HFFc6 (cell line): ENCODE measurements at places on chromosomes 11 and 22. TPM values are rescaled to one million over a fixed set of nuclear protein-coding genes. Genes with fewer than 3 reads are reported as not detected.

The APOL5 gene
- total RNA-seq: not detected in 3 replicates

The CCT8L2 gene
- not detected in 3 replicates for total RNA-seq

The APOL4 gene
- total RNA-seq: not detected in 3 replicates

The WDR74 gene
- total RNA-seq: 36.9 and 41.2 TPM in 2 replicates

The SLC22A9 gene
- total RNA-seq: not detected in 2 replicates

The ROBO3 gene
- 2.3 to 3.4 TPM (median 3.3 TPM) in 3 replicates for total RNA-seq

The PHETA2 gene
- total RNA-seq: 7.5 to 12.8 TPM (median 10.5 TPM) in 3 replicates

The KCNK4 gene
- total RNA-seq: not detected in 3 replicates

The FGF3 gene
- total RNA-seq: not detected in 3 replicates

The TTLL1 gene
- total RNA-seq: 5.7 to 8.0 TPM (median 7.5 TPM) in 3 replicates

The OR4A16 gene
- total RNA-seq: not detected in 3 replicates

DNA sequence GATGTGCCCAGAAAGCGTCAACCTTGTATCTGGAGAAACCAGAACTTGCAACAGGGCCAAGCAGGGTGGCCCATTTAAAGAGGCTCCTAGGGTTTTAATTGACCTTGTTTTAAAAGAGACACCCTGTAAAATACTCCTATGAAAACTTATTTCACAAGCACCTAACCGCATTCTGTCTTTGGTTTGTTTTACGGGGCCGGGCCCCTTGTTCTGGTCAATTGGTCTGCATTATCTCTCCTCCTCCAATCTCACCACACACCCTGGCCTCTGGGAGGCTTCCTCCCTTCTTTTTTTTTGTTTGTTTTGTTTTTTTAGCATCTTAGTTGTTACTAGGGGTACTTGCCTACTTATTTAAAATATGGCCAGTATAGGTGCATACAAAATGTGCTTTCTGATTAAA is 4.7 kb downstream of the EHF start:
- peaks cover 6% of the 10 kb centered on the region for H3K27me3 ChIP-seq
- no peak overlapping the region for H3K4me3 ChIP-seq
- no peak for DNase-seq
- H3K27ac ChIP-seq: no peak overlapping the region

DNA sequence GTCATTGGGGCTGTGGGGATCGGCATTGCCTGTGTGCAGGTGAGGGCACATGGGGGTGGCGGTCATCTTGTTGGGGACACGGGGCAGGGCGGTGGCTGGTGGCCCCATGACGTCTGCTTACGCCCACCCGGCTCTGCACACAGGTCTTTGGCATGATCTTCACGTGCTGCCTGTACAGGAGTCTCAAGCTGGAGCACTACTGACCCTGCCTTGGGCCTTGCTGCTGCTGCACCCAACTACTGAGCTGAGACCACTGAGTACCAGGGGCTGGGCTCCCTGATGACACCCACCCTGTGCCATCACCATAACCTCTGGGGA is 4.4 kb downstream of the POLR2L start:
- no peak for DNase-seq
- peak overlapping the region; percentile 61; the same call in 1 of the 2 replicates for H3K27ac ChIP-seq
- peaks cover 29% of the 10 kb centered on the region for H3K36me3 ChIP-seq
- H3K27me3 ChIP-seq: peaks cover 48% of the 10 kb centered on the region
- H3K4me1 ChIP-seq: peaks cover 44% of the 10 kb centered on the region
- 0 out of 2 replicates have a peak overlapping the region, but pooled peaks have one; percentile 17 for H3K4me3 ChIP-seq

- DNase-seq: peak; percentile 31
- peak overlapping the region; percentile 55; the same call in 1 of the 2 replicates for H3K27ac ChIP-seq
- peak overlapping the region; percentile 91 for H3K4me3 ChIP-seq
- no peaks in the 10 kb centered on the region for H3K36me3 ChIP-seq
- peaks cover 13% of the 10 kb centered on the region for H3K4me1 ChIP-seq
These were observed 41.8 kb downstream of the TST start for GRCh38 chr22:36977401-36977861.

DNA sequence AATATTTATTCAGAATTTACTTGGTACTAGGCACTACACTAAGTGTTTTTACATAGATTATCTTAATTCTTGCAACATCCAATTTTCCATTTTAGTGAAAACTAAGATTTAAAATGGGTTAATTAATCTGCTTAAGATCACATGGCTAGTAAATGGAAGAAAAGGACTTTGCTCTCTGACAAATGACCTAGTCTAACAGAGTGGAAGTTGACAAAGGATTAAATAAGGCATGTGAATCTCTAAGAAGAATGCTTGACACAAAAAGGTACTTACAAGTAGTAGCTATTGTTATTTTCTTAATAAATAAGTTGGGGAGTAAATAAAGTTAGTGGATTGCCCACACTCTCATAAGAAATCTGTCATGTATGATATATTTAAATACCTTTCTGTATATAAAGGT is 584.8 kb downstream of the DLG2 start:
- H3K4me1 ChIP-seq: no peaks in the 10 kb centered on the region; the same call in 1 of the 2 replicates
- no peak for DNase-seq
- H3K27me3 ChIP-seq: no peaks in the 10 kb centered on the region
- no peak overlapping the region for H3K27ac ChIP-seq

GRCh38 chr11:62012451-62012831 is 45.0 kb upstream of the FTH1 start:
- no peaks in the 10 kb centered on the region; the same call in 1 of the 2 replicates for H3K27me3 ChIP-seq
- DNase-seq: peak; percentile 70
- peaks cover 25% of the 10 kb centered on the region for H3K4me1 ChIP-seq
- H3K36me3 ChIP-seq: no peaks in the 10 kb centered on the region
- H3K4me3 ChIP-seq: no peak overlapping the region; the same call in 1 of the 2 replicates

GRCh38 chr11:120023120-120023519 is 114.8 kb downstream of the TRIM29 start:
- peaks cover 22% of the 10 kb centered on the region for H3K27me3 ChIP-seq
- no peak overlapping the region for H3K4me3 ChIP-seq
- no peak overlapping the region for H3K27ac ChIP-seq
- no peaks in the 10 kb centered on the region for H3K36me3 ChIP-seq

- H3K36me3 ChIP-seq: no peaks in the 10 kb centered on the region
- peaks cover 24% of the 10 kb centered on the region for H3K27me3 ChIP-seq
- peaks cover 9% of the 10 kb centered on the region; the same call in 1 of the 2 replicates for H3K4me1 ChIP-seq
- H3K27ac ChIP-seq: no peak overlapping the region
These were observed 85.4 kb downstream of the ADAMTS15 start for GRCh38 chr11:130533871-130534270.

GRCh38 chr11:25597696-25598095 is 734.2 kb upstream of the ANO3 start:
- H3K4me1 ChIP-seq: no peaks in the 10 kb centered on the region
- H3K4me3 ChIP-seq: no peak overlapping the region
- no peaks in the 10 kb centered on the region for H3K36me3 ChIP-seq
- no peak overlapping the region for H3K27ac ChIP-seq

- H3K4me1 ChIP-seq: peaks cover 10% of the 10 kb centered on the region
- no peaks in the 10 kb centered on the region for H3K36me3 ChIP-seq
- no peak within 1 kb of the TSS for H3K27ac ChIP-seq
- peak within 1 kb of the TSS; percentile 58 for H3K4me3 ChIP-seq
- DNase-seq: no peak
These were observed at the start of gene SHANK2 for GRCh38 chr11:71252269-71252769. TSS of gene SHANK2 (minus strand) at chr11:71252577. CDS start at chr11:71147326, 105,251 bp downstream.

DNA sequence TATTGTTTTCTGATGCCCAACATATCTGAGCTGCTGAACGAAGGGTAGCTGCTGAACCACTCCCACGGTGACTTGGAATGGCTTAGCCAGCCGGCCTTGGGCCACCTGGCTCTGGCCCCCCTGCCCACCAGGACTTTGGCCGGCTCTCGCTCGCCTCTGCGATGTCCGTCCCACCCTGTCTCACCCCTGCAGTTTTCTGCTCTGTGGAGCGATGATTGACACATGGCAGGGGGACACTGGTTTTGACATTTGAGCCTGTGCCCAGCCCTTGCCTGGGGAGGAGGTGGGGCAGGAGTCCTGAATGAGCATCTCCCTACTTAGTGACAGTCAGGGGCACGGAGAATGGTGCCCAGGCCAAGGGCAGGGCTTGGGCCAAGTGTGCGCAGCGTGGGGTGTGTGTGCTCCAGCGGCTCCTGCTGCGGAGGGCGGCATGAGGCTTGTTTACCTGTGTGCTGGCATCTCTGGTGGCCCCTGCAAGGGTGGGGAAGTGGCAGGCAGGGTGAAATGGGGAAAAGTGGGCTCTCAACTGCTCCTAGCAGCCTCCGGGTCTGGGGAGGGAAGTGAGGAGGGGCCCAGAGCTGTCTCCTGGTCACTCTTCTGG is 15.7 kb upstream of the CDKN1C start:
- H3K4me1 ChIP-seq: peaks cover 37% of the 10 kb centered on the region
- H3K27me3 ChIP-seq: no peaks in the 10 kb centered on the region; the same call in 1 of the 2 replicates
- peak overlapping the region; percentile 12; the same call in 1 of the 2 replicates for H3K27ac ChIP-seq
- H3K36me3 ChIP-seq: peaks cover 18% of the 10 kb centered on the region
- DNase-seq: no peak
- H3K4me3 ChIP-seq: peak overlapping the region; percentile 79; the same call in 1 of the 2 replicates

DNA sequence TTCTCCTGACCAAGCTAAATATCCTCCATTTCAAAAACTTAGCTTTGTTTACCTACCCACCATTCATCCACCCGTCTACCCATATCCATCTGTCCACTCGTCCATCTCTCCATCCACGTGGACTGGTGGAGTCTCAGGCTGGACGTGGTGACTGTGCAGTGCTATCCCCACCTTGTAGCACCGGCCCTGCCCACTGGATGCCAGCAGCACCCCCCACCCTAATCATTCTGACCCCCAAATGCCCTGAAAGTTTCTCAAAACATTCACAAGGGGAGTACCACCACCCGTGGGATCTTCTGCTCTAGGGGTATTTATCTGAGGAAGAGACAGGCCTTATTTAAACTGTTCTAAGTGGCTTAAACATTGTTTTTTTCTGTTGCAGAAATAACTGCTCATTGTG is 206.4 kb downstream of the TBC1D22A start:
- no peak overlapping the region for H3K4me3 ChIP-seq
- no peaks in the 10 kb centered on the region; the same call in 1 of the 2 replicates for H3K27me3 ChIP-seq
- H3K4me1 ChIP-seq: peaks cover 5% of the 10 kb centered on the region; the same call in 1 of the 2 replicates
- no peak overlapping the region for H3K27ac ChIP-seq
- H3K36me3 ChIP-seq: peaks cover 4% of the 10 kb centered on the region; the same call in 1 of the 2 replicates
- no peak for DNase-seq

- H3K27me3 ChIP-seq: peaks cover 41% of the 10 kb centered on the region
- no peak for DNase-seq
- peak overlapping the region; percentile 98 for H3K4me3 ChIP-seq
- peaks cover 80% of the 10 kb centered on the region for H3K36me3 ChIP-seq
These were observed 72.6 kb upstream of the PPARA start for GRCh38 chr22:46077669-46078099.

- no peaks in the 10 kb centered on the region for H3K36me3 ChIP-seq
- H3K4me3 ChIP-seq: no peak overlapping the region
- DNase-seq: no peak
- no peaks in the 10 kb centered on the region for H3K4me1 ChIP-seq
- no peak overlapping the region for H3K27ac ChIP-seq
- peaks cover 5% of the 10 kb centered on the region for H3K27me3 ChIP-seq
These were observed 569.9 kb downstream of the BUD13 start for GRCh38 chr11:116202922-116203321.

- no peaks in the 10 kb centered on the region for H3K27me3 ChIP-seq
- no peak overlapping the region for H3K4me3 ChIP-seq
- H3K36me3 ChIP-seq: 0 out of 2 replicates have a peak, but pooled peaks cover 7% of the 10 kb centered on the region
- H3K27ac ChIP-seq: no peak overlapping the region; the same call in 1 of the 2 replicates
These were observed 9.0 kb upstream of the CDC42EP2 start for GRCh38 chr11:65305501-65306268.

- H3K27ac ChIP-seq: no peak overlapping the region
- no peak for DNase-seq
- H3K36me3 ChIP-seq: no peaks in the 10 kb centered on the region
- no peak overlapping the region for H3K4me3 ChIP-seq
These were observed 6.1 kb upstream of the APOL3 start for GRCh38 chr22:36166518-36167220.

DNA sequence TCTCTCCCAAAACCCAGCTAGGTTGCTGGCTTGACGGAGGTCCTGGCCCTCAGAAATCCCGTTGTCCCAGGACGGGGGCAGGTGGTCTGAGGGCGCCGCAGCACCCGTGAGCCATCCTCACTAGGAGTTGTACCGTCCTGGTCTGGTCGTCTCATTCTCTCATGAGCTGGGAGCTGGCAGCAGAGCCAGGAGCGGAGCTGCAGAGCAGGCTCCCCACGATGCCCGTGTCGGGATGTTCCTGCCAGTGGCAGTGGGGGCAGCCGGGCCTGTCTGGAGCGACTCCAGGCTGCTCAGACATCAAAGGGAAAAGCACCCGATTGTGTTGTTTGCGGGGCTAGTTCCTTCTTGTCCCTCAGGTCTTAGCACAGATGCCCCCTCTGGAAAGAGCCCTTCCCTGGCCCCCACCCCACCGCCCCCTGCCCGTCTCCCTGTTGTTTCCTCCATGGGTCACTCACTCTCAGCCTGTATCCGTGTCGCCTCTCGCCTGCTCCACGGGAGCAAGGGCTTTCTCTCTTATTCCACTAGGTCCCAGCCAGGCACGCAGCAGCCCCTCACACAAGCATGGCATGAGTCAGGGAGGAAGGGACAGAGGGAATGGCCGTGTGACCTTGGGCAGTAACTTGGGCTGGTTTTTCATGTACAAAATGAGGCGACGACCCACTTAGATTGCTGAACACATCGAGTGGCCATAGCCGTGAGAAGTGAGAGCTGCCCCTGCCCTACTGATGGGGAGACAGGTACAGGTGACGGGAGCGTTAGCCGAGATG is 23.2 kb upstream of the MGAT3 start:
- H3K27me3 ChIP-seq: no peaks in the 10 kb centered on the region
- H3K4me3 ChIP-seq: no peak overlapping the region
- H3K27ac ChIP-seq: no peak overlapping the region
- H3K4me1 ChIP-seq: peaks cover 18% of the 10 kb centered on the region
- DNase-seq: no peak
- no peaks in the 10 kb centered on the region for H3K36me3 ChIP-seq

GRCh38 chr11:71193431-71193830 is 58.9 kb downstream of the SHANK2 start:
- H3K27me3 ChIP-seq: peaks cover 8% of the 10 kb centered on the region
- H3K4me1 ChIP-seq: no peaks in the 10 kb centered on the region
- DNase-seq: no peak
- H3K36me3 ChIP-seq: no peaks in the 10 kb centered on the region
- no peak overlapping the region for H3K4me3 ChIP-seq

DNA sequence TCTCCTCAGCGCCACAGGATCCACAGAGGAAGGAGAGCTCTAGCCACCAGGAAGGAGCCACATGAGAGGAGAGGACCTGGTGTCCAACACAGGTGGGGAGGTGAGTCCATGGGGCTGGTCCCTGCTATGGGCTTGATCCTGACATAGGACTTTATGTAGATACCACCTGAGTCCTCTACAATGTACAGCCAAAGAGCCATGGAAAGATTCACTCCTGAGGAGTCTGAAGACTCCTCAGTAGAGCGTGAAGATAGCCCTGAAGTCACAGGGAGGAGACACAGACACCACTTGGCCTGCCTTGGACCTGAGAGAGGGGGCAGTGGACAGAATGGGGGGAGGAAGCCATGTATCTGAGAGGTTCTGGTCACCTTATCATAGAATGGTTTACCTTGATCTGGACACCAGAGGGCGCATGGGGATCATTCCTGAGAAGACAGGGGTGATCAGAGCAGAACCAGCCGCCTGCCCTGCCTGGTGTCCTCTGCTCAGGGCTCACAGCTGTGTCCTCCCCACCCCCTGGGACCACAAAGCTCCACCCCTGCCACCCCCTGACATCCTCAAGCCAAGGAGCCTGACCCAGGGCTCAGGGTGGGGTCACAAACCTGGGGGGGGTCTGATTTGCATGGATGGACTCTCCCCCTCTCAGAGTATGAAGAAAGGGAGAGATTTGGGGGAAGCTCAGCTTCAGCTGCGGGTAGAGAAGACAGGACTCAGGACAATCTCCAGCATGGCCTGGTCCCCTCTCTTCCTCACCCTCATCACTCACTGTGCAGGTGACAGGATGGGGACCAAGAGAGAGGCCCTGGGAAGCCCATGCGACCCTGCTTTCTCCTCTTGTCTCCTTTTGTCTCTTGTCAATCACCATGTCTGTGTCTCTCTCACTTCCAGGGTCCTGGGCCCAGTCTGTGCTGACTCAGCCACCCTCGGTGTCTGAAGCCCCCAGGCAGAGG is 77.0 kb downstream of the ZNF280B start:
- no peaks in the 10 kb centered on the region for H3K36me3 ChIP-seq
- H3K27ac ChIP-seq: no peak overlapping the region
- no peaks in the 10 kb centered on the region for H3K4me1 ChIP-seq
- peaks cover 28% of the 10 kb centered on the region for H3K27me3 ChIP-seq
- DNase-seq: peak; percentile 53
- no peak overlapping the region for H3K4me3 ChIP-seq
